ENCODE measurements at places on chromosomes 2 and 18.

GRCh38 chr2:19888831-19889230 is 13.0 kb downstream of the TTC32 start:
- no peaks in the 10 kb centered on the region for H3K36me3 ChIP-seq
- DNase-seq: no peak
- no peaks in the 10 kb centered on the region for H3K27me3 ChIP-seq
- H3K27ac ChIP-seq: no peak overlapping the region
- no peaks in the 10 kb centered on the region for H3K4me1 ChIP-seq

DNA sequence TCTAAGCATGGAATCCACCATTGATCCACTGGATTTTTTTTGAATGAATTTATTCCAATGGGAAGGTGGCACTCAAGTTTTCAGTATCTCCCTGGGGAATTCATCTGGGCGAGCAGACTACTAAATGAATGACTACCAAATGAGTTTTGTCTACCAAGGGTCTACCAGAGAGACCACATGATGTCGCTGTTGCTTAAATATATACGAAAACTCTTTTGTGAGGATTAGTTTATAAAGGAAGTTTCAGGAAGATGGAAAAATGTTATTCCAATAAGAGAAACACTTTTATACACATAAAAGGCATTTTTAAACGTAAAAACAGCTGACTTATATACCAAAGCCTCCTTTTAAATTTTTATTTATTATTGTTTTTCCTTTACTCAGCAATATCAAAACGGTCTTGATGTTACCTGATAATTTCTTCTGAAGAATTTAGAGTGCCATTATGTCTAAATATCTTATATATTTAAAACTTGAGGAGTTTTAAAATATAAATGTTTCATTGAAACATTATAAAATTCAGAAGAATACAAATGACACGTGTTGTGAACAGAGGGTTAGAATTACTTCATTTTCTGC is 139.7 kb downstream of the HRH4 start:
- no peak overlapping the region for H3K4me3 ChIP-seq
- H3K36me3 ChIP-seq: no peaks in the 10 kb centered on the region
- no peak overlapping the region for H3K27ac ChIP-seq
- DNase-seq: no peak
- no peaks in the 10 kb centered on the region for H3K27me3 ChIP-seq
- no peaks in the 10 kb centered on the region for H3K4me1 ChIP-seq

- no peaks in the 10 kb centered on the region for H3K27me3 ChIP-seq
- H3K36me3 ChIP-seq: no peaks in the 10 kb centered on the region
- DNase-seq: peak; percentile 1
- no peak overlapping the region for H3K27ac ChIP-seq
Measured at GRCh38 chr2:16155366-16155765, 215.0 kb downstream of the MYCN start.

- no peak for DNase-seq
- H3K36me3 ChIP-seq: no peaks in the 10 kb centered on the region
- H3K4me3 ChIP-seq: no peak overlapping the region
- H3K27ac ChIP-seq: no peak overlapping the region
Measured at GRCh38 chr2:150286730-150287362, 200.6 kb downstream of the RND3 start.

DNA sequence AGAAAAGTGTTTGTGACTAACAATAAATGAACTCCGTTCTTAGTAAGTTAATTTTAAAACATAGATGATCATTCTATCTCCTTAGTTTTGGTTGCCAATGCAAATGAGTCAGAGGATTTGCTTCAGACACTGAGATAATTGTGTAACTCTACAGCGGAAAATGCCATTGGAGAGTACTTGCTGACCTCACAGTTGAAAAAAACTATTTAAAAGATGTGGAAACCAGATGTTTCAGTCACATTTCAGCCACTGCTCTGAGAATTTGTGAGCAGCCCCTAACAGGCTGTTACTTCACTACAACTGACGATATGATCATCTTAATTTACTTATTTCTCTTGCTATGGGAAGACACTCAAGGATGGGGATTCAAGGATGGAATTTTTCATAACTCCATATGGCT is at the start of gene TNFAIP6:
Gene TNFAIP6 (plus strand): TSS at position 234 of the 400 bp plus-strand sequence. CDS start 75 bp downstream, at position 309.
- H3K36me3 ChIP-seq: no peaks in the 10 kb centered on the region
- peak; percentile 42 for DNase-seq
- H3K4me3 ChIP-seq: peak within 1 kb of the TSS; percentile 10
- no peaks in the 10 kb centered on the region for H3K27me3 ChIP-seq
- peak within 1 kb of the TSS; percentile 86 for H3K27ac ChIP-seq

DNA sequence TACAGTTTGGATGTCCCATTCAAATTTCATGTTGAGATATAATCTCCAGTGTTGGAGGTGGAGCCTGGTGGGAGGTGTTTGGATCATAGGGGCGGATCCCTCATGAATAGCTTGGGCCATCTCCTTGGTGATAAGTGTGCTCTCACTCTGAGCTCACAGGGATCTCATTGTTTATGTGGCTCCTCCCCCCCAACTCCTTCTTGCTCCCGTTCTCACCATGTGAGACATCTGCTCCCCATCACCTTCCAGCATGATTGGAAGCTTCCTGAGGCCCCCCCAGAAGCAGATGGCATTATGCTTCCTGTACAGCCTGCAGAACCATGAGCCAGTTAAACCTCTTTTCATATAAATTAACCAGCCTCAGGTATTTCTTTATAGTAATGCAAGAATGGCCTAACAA is 3.0 kb upstream of the INPP1 start:
- no peak for DNase-seq
- no peak overlapping the region for H3K4me3 ChIP-seq
- H3K27me3 ChIP-seq: no peaks in the 10 kb centered on the region
- no peak overlapping the region for H3K27ac ChIP-seq
- no peaks in the 10 kb centered on the region for H3K36me3 ChIP-seq
- H3K4me1 ChIP-seq: peaks cover 8% of the 10 kb centered on the region

GRCh38 chr2:147405651-147406050 is 439.2 kb upstream of the ACVR2A start:
- H3K4me3 ChIP-seq: no peak overlapping the region
- no peak overlapping the region for H3K27ac ChIP-seq
- no peaks in the 10 kb centered on the region for H3K36me3 ChIP-seq
- DNase-seq: no peak
- H3K4me1 ChIP-seq: no peaks in the 10 kb centered on the region

DNA sequence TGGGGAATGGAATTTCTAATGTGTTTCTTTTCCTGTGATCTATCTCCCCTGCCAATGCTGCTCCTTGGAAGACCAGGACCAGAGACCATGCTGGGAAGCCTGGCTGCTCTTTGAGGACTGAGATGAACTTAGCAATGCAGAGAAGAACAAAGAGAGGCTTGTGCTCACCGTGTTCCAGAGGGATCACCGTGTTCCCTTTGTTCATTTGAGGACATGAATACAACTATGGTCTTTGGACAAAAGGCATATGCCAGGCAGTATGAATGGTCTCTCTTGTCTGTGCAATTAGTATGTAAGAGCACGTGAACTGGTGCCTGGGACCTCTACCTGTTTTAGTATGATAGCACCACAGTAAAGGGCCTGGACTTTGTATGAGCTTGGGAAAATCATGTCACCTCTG is 139.9 kb downstream of the TDRD15 start:
- no peak for DNase-seq
- no peaks in the 10 kb centered on the region for H3K36me3 ChIP-seq
- no peaks in the 10 kb centered on the region for H3K27me3 ChIP-seq
- no peak overlapping the region for H3K27ac ChIP-seq
- H3K4me1 ChIP-seq: peaks cover 2% of the 10 kb centered on the region
